ENCODE measurements at places on chromosomes 5 and 9.

GRCh38 chr9:33137781-33138264, 29.3 kb downstream of the B4GALT1 start:
- no peak for DNase-seq

- DNase-seq: no peak
Observed at GRCh38 chr5:89613222-89613956, 730.4 kb upstream of the MEF2C start.

- DNase-seq: no peak
Observed at GRCh38 chr5:158642879-158643278, 456.8 kb downstream of the EBF1 start.

DNA sequence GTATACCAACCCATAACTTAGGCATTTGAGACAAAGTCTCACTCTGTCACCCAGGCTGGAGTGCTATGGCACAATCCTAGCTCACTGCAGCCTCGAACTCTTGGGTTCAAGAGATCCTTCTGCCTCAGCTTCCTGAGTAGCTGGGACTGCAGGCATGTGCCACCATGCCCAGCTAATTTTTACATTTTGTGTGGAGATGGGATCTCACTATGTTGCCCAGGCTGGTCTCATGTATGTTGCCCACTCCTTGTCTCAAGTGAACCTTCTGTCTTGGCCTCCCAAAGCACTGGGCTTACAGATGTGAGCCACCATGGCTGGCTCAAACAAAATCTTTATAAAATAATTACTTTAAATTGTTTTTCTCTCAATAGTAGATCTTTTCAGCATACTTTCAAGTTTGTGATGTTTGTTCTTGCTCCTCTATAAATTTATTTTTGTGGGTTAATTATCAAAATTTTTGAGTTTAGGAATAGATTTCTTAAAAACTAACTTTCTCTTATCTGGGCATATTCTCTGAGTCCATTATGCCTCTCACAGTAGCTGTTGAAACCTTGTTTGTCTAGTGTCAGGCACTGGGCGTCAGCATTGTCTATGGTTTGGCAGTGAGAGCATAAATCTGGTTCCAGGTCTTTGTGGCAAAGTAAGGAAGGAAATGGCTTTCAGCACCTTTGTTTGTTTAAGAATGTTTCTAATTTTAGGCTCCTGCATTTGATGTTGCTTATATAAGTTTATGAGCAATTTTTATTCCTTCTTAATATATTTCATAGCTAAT, 38.7 kb downstream of the NLN start:
- no peak for DNase-seq

- DNase-seq: no peak
Observed at GRCh38 chr5:161278739-161279660, 267.5 kb downstream of the GABRB2 start.

GRCh38 chr9:131282688-131283422, 6.5 kb upstream of the FAM78A start:
- no peak for DNase-seq

- DNase-seq: no peak
Observed at GRCh38 chr5:136374638-136375037, 9.3 kb upstream of the TRPC7 start.

- DNase-seq: no peak
Observed at GRCh38 chr9:135265931-135266330, 178.5 kb downstream of the OLFM1 start.

- no peak for DNase-seq
Observed at GRCh38 chr5:100406640-100407039, 128.5 kb upstream of the FAM174A start.

- DNase-seq: no peak
Observed at GRCh38 chr5:3704661-3705060, 109.0 kb downstream of the IRX1 start.

- no peak for DNase-seq
Observed at GRCh38 chr5:3222924-3223323, 372.7 kb upstream of the IRX1 start.

- DNase-seq: no peak
Observed at GRCh38 chr5:56574778-56575177, 240.6 kb upstream of the MAP3K1 start.

DNA sequence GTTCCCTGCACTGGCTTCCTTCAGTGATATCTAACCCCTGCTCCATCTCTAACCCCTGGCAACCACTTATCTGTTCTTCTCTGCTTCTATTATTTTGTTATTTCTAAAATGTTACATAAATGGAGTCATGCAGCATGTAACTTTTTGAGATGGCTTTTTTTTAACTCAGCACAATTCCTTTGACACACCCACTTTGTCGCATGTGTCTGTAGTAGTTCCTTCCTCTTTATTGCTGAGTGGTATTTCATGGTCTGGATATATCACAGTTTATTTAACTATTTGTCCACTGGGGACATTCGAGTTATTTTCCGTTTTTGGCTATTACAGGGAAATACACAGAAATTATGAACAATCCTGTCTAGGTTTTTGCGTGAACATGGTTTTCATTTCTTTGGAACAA, 200.2 kb downstream of the TRIO start:
- DNase-seq: no peak

DNA sequence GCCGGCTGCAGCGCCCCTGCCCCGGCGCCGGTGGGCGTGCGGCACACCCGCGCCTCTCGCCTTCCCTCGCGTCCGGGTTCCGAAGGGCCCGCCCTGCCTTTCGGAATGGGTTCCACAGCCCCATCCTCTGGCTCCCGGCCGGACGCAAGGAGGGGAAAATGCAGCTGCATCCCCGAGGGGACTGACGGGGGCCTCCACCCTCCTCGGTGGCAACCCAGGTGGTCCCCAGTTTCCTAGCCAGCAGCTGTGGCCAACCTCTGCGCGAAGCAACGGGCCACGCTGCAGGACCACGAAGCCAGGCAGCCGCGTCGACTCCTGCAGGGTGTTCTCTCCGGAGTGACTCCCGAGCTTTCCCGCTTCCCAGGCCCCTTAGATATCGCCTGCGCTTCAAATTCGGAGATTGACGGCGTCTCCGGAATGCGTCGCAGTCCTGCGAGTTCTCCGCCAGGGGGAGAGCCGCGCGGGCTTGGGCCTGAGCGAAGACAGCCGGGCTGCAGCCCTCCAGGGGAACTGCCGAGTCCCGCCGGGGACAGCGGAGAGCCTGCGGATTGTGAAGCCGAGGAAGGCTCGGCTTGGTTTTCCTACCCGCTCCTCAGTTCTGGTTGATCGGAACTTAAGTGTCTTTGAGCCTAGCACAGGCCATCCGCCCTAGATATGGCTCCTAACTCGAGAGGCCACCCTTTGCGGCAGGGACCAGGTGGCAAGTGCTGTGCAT, 582 bp upstream of the APBA1 start:
- DNase-seq: peak; percentile 61

GRCh38 chr5:138054847-138055558, 22.1 kb upstream of the FAM13B start:
- DNase-seq: no peak

DNA sequence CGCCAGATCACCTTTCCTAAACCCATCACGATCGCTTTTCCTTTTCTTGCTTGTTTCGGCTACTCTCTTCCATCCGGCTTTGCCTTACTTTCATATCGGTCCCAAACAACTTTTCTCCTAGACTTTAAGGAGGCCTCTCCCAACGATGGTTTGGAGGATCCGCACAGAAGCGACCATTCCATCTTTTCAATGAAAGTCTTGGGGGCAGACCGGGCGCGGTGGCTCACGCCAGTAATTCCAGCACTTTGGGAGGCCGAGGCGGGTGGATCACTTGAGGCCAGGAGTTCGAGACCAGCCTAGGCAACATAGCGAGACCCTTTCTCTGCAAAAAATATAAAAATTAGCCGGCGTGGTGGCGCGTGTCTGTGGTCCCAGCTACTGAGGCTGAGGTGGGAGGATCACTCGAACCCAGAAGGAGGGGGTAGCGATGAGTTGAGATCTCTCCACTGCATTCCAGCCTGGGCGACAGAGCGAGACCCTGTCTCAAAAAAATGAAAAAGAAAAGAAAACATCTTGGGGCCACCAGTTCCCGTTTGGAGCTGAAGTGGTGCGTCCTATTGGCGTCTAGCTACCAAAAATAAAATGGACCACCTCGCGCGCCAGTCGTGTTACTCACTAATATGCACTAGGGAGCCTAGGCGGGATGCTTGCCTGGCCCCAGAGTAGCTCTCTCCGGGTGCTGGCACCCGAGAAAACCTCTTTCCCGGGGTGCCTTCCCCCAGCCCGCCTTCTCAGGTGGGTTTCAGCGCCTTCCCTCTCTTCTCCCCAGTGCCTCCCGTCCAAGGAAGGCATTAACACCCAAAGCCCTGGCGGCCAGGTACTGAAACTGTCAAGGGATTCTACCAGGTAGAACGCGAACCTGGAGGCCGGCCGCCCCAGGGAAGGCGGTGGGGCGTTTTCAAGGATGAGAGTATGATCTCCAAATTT, 800 bp upstream of the AP3B1 start:
- DNase-seq: peak; percentile 27

DNA sequence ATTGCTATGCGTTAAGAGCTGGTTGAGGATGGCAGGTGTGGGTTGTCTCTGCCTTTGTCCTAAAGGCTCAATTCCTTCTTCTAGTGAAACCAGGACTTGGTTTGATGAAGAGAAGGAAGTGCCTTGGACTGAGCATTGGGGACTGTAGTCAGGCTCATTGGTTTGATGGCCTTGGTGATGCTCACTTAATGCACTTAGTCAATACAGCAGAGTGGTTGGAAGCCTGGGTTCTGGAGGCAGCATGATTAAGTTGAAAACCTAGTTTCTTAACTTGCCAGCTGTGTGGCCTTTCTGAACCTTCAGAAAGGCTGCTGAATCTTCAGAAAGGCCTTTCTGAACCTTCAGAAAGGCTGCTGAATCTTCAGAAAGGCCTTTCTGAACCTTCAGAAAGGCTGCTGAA, 52.4 kb downstream of the PTTG1 start:
- DNase-seq: no peak

DNA sequence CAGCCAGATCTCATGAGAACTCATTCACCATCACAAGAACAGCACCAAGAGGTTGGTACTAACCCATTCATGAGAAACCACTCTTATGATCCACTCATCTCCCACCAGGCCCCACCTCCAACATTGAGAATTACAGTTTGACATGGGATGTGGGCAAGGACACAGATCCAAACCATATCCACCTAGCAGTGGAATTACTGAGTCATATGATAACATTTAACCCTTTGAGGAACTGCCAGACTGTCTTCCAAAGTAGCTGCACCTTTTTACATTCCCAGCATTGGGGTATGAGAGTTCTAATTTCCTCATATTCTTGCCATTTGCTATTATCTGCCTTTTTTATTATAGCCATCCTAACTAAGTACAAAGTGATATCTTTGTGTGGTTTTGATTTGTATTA, 51.9 kb downstream of the CTNNA1 start:
- DNase-seq: no peak

DNA sequence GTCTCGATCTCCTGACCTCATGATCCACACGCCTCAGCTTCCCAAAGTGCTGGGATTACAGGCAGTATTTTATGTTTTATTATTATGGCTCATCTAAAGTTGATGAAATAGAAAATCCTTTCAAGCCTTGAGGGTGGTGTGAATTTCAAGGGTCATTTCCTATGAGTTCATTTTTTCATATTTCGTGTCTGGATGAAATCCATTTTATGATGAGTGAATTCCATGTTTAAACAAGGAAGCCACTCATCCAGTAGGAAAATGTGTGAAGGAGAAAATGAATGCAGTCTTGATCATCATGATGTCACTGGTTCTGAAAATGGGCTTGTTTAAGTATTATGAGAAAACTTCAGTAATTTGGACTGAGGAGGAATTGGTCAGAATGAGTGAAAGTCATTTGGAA, 74.6 kb upstream of the ZSWIM6 start:
- no peak for DNase-seq

GRCh38 chr5:146447734-146448380, 724 bp downstream of the TCERG1 start:
- peak; percentile 36 for DNase-seq

GRCh38 chr5:81203729-81204128, 29.4 kb upstream of the CKMT2 start:
- no peak for DNase-seq

GRCh38 chr5:8329773-8330172, 460.8 kb downstream of the MTRR start:
- DNase-seq: no peak

GRCh38 chr5:1793966-1794900, 5.4 kb downstream of the MRPL36 start:
- DNase-seq: no peak

DNA sequence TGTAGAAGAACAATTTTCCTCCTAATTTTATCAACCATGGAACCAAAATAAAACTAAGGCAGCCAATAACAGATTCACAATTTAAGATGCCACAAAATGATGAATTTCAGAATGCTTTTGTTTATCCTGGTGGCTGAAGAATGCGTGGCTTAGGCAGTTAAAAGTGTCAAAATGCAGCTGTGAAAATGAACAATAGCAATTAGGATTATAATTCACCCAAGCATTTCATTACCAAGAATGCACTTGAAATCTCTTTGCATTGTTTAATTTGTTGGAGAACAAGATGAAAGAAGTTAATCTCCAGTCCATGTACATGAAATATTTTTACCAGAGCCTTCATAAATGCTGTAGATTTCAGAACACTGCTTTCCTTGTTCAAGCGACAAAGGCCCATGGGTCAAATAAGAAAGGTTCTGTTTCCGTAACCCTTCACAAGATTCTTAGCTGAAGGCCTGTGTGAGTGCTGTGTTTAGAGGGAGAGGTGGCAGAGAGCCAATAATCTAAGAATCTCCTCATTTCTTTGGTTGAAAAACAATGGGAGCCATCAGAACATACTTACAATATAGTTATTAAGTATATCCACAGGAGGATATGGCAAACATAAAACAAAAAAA, 39.3 kb downstream of the CLINT1 start:
- DNase-seq: no peak

- DNase-seq: no peak
Observed at GRCh38 chr9:122580360-122580759, 2.8 kb downstream of the OR1L8 start.

DNA sequence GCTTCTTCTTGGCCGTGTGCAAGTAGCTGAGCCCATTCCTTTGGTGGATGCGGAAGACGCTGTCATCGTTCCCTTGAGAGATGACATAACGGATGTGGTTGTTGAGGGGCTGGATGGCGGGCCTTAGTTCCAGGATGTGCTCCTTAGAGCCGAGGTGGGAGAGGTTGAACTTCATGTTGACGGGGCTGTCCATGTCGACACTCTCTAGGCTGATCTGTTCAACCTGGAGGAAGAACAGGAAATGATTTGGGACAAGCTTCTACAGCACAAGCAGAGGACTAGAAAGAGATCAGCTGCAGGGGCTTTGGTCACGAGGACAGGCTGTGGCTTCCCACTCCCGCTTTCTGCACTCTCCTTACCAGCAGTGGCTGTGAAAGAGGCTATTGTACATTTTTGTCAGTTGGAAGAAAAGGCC, 176.0 kb downstream of the SLC12A2 start:
- no peak for DNase-seq

DNA sequence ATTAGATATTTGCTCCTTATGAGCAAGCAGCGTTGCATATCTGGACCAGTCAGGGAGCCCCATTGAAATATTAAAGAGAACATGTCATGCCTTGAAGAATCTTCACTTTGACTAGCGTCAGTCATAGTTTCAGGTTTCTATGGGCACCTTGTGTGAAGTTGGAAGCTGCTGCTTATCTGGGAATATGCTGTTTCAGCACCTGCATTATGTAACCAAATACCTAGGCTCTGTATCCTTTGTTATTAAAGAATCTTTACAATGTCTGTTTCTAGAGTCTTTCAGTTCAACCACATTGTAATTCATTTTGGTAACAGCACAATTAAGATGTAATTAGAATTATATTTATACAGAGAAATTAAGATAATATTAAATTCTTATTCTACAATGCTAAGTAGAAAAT, 818.8 kb upstream of the TYRP1 start:
- DNase-seq: no peak
